Neural cell (in vitro differentiated cells): ENCODE measurements at places on chromosomes 6 and 20. TPM values are rescaled to one million over a fixed set of nuclear protein-coding genes. Genes with fewer than 3 reads are reported as not detected.

Gene KLC4
- polyA plus RNA-seq, result 74.0 and 75.3 TPM in 2 replicates

Gene PPP1R3G
- not detected in 2 replicates for polyA plus RNA-seq

Gene GLP1R
- polyA plus RNA-seq, result 0.06 TPM in 1 of 2 replicates, not detected in the other

Gene RIPPLY2
- 3.5 and 5.0 TPM in 2 replicates for polyA plus RNA-seq

Gene PRL
- polyA plus RNA-seq, result not detected in 2 replicates

Gene ZNF311
- polyA plus RNA-seq, result 4.6 and 4.7 TPM in 2 replicates
